Brain (organoid and tissue), 16 donors: ENCODE measurements at places on chromosomes 16 and 17.

GRCh38 chr16:76676356-76676755 is 399.2 kb downstream of the CNTNAP4 start:
- no peak for DNase-seq

GRCh38 chr16:66036793-66037715 is 329.4 kb upstream of the CDH5 start:
- DNase-seq: no peak

DNA sequence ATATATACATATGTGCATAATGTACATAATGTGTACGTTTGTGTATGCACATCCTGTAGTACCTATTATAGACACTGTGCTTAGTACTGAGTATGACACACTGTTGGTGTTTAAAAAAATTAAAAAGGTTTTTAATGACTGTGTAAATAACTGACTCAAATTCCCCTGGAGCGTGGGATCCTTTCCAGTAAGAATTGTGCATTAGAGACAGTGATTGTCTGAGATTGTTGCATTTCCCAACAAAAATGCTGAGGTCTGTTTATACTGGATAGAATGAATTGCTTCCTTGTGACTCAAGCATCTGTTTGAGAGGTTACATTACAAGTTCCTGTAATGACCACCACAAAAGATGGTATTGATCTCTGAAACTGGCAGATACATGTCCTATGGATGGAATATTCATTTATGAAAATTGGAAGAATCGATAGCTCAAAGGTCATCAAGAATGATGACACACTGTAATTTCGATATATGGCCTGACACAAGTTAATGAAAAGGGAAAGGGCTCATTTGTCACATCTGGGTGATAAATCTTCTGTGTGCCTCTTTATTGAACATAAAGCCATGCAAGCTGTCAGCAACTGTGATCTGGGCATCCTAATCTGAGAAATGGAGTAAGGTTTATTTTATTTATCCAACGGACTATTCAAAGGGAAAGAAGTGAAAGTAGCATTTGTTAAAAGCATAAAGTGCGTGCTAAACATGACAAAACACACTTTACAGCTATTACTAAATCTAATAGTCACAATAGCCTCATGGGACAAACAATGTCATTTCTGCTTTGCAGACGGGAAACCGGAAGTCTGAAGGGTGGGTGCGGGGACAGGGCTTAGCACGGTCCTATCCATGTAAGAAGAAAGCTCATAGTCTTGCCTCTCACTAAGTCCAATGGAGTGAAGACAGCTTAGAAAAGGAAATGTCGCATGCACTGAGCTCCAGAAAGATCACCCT is 228.8 kb downstream of the CDH11 start:
- DNase-seq: no peak

GRCh38 chr17:1099242-1099641 is 80.5 kb downstream of the ABR start:
- no peak for DNase-seq

- DNase-seq: no peak
These were observed 17.5 kb downstream of the CACNG3 start for GRCh38 chr16:24273508-24274182.

DNA sequence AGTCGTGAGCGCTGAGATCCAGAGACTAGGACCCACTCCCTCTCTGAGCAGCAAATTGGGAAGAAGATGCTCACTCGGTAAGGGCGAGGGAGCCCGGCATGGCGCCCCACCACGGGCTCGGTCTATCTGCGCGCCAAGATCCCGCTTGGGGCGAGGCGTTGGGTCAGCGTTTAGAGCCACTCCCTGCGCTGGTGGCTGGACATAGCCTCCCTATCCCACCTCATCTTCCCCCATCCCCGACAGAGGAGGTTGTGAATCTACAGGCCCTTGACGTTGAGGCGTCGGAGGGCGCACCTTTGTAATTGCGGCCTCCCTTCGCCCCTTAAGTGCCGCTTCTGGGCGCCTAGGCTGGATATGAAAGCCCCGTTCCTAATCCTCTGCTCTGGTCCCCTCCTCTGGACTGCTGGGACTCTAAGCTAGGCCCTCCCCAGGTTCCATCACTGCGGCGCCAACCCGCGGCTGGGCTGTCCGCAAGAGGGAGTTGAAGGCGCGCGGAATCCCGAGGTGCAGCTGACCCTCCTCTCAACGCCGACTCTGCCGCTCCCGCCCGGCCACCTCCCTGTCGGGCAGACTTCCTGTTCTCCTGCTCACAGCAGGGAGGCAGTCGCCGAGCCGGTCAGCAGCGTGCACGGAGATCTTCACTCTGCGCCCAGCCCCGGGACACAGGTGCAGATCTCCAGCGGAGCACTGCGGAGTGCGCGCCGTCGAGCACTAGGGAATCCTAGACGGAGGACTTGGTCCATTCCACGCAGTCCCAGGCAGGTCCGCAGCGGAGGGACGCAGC is 16.1 kb upstream of the HOXB9 start:
- DNase-seq: no peak

DNA sequence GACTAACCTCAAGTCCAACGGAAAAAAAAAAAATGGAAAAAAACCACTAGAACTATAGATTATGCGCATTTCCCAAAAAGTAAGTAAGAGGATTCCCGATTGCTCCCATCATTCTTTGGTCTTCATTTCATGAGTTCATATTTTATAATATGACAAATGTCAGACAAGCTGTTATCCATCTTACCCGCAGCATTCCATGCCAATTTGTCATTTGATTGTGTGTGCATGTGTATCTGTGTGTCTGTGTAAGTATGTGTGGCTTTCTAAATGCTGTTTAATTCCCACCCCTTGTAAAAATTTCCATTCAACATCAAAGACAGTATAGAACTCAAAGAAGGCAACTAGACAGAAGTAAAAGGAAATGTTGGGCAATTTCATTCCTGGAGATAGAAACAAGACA is 434.1 kb downstream of the CDH11 start:
- DNase-seq: peak; percentile 74

DNA sequence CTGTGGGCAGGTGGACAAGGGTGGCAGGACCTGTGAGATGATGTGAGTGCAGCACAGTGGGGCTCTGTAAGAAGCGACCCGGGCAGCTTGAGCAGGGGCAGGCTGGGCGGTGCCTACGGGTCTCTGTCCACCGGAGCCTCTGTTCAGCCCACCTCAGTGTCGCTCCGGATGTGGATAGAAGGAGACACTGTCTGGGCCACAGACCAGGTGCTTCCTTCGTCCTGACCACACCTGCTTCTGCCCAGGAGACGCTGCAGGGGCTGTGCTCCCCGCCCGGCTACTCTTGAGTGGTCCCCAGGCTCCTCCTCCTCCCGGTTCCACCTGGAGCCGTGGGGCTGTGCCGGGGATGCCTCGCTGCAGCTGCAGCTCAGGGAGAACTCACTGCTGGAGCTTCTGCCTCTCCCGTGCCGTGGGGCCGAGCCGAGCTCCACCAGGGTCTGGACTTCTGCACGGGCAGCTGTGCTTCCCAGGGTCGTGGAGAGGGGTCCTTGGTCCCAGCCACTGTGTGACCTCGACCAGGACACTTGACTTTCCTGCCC is 21.5 kb downstream of the METRNL start:
- DNase-seq: no peak

- peak; percentile 81 for DNase-seq
These were observed 10.0 kb downstream of the BAIAP2 start for GRCh38 chr17:81044764-81045589.

DNA sequence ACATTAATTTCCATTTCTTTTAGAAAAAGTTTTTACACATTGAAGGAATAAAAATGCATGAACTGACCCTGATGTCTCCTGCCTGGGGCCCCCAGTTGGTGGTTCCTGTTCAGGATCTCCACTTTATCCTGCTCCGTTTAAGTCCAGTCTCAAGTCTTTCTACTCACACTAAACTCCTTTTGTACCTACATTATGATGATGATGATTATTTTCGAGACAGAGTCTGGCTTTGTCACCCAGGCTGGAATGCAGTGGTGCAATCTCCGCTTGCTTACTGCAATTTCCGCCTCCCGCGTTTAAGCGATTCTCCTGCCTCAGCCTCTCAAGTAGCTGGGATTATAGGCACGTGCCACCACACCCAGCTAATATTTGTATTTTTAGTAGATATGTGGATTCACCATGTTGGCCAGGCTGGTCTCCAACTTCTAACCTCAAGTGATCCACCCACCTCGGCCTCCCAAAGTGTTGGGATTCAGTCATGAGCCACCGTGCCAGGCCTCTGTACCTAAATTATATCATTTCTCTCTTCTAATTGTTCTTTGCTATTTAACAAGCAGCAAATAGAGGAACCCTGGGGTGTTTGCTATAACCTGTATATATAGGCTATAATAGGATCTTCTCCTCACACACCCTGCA is 2.2 kb upstream of the FOXK2 start:
- DNase-seq: no peak

GRCh38 chr16:11615748-11616447 is 29.2 kb upstream of the LITAF start:
- no peak for DNase-seq
